ENCODE measurements at places on chromosomes 3 and 15. TPM values are rescaled to one million over a fixed set of nuclear protein-coding genes. Genes with fewer than 3 reads are reported as not detected.

The MORC1 gene
- total RNA-seq = not detected

The RASGRF1 gene
- not detected for total RNA-seq

The PLS1 gene
- 2.6 TPM for total RNA-seq

The CHRNA5 gene
- 1.2 TPM for total RNA-seq

- no peaks in the 10 kb centered on the region for H3K36me3 ChIP-seq
- no peaks in the 10 kb centered on the region for H3K4me1 ChIP-seq
- no peak overlapping the region for H3K27ac ChIP-seq
- no peak for DNase-seq
- H3K4me3 ChIP-seq = no peak overlapping the region
Observed at GRCh38 chr3:81048058-81048665, 713.3 kb downstream of the GBE1 start.

DNA sequence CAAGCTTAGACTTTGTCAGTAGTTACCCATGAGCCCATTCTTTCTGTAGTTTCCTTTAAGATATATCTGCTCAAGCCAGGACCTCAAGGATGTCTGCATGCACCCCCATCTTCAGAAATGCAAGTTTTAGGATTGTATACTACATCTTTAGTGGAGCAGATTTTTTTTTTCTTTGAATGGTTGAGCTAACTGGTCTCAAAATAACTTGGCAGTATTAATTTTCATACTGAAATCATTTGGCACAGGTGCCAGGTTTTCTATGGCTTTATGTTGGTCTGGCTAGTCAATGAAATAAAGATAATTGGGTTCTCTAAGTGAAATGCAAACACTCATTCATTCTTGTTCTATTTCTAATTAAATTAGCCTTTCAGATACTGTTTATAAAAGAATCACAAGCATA is 108.9 kb downstream of the ATG7 start:
- DNase-seq = no peak
- no peaks in the 10 kb centered on the region for H3K27me3 ChIP-seq
- no peaks in the 10 kb centered on the region for H3K4me1 ChIP-seq

Data from activated naive CD8-positive, alpha-beta T cell treated with anti-CD3 and anti-CD28 coated beads, Interleukin-2, amount 10 ng/mL, durations not matched to agents 7 days and 5 days (primary cell).